ENCODE measurements at places on chromosomes 3 and 15.

- DNase-seq = no peak
Observed at GRCh38 chr3:124885466-124886167, 1.5 kb downstream of the ITGB5 start.

DNA sequence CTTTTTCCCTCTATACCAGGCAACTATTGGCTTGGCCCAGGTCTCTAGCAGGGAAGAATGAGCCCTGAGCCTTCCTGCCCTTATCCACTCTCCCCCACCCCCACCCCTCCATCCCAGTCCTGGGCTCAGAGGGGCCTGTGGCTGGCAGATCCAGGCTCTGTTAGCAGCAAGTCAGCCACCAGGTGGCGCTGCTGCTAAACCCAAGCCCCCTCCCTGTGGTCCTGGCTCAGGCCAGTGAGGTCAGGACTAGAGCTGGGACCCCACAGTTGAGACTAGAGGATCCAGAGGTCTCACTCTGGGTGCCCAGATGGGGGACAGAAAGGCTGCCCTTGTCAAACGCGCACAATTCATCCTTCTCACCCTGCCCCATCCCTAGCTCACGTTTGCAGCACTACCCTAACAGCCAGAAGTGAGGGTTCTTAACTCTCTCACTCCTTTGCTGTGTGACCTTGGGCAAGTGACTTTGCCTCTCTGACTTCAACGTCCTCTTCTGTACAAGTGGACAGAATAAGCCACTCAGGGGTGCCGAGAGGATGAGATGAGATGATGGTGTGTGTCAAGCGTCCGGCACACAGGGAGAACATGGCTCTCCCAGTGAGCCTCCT, 46.8 kb upstream of the SLC6A1 start:
- DNase-seq = peak; percentile 63

DNA sequence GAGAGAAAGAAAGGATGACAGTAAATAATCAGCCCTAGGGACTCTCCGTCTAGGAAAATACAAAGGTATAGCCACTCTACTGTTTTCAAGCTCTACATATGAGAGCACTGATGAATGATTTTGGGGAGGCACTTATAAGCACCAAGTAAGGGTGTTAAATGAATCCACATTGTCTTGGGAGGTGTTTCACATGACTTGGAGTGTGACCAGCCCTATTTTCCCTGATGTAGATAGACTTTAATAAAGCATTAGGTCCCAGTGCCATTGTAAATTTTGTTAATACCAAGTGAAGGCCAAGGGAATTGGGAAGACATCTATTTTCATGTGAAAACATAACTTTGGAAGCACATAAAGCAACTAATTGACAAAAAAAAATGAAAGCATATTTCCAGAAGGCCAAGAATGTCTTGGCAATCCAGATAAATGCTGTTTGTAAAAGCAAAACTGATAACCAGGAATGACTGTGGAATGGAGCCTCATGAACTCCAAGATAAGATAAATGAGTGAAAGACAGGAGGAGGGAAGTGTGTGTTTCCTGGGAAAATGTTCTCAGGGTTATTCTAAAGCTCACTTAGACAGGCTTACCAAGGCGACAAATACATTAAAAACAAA, 96.0 kb upstream of the MYZAP start:
- no peak for DNase-seq

DNA sequence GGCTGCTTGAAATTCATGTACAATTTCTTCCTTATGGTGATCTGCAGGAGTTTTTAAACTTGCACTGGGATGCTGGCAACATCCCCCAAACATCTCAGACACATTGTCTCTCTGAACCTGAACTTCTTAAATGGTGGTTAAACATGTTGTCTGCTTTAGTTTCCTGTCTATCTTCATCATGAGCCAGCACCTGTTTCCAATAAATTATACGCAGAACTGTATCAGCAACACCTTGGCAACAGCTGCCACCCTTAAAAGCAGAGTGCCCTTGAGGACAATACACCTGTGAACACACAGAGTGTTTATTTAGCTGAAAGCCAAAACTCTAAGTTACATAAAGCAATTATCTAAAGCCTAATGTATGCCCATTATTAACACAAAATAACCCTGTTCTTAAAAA, 242.9 kb downstream of the WNT5A start:
- no peak for DNase-seq

Measured in nucleus accumbens (tissue), 56 donors.